T-helper 2 cell treated with Interferon-gamma antibody and Interleukin-4, amounts not matched to agents 5 μg/mL and 100 μg/mL, for 36 hours (primary cell): ENCODE measurements at places on chromosomes 2 and 18.

- no peak for DNase-seq
Observed at GRCh38 chr2:10493075-10493633, 45.0 kb upstream of the ODC1 start.

- DNase-seq, result no peak
Observed at GRCh38 chr2:120791962-120792297, 56.3 kb downstream of the GLI2 start.

- no peak for DNase-seq
Observed at GRCh38 chr18:666628-667027, 9.2 kb downstream of the TYMS start.

DNA sequence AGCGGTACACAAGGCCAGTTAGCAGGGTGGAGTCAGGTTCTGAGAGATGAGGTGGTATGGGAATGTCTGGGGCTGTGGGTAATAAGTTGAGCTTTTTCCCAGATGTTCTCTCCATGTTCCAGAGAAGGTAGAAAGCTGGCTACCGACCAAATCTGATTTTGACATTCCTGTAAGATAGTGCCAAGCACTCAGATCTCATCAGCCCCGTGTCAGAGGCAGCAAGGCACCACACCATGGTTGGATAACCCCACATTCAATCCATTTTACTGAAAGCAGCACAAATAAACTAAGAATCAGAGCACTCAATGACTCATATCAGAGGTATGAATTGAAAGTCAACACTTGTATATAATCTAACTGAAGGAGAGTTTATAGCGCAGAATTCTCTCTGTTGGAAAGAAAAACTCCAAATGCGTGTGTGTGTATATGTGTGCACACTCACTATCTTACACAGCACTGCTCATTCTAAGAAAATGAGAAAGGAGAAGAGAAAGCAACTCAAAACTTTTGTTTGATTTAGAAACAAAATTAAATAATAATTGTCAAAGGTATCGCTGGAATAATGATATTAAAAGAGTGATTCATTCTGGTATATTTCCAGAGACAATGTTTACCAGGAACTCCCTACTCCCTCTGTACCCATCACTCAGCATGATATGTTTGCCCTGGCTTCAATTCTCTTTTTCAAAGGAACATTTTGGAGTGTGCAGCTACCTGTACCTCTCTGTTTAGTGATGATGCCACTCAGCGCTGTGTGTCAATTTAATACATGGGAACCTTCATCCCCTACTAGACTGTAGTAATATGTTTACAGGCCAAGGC lies 375.1 kb upstream of the ID2 start:
- no peak for DNase-seq

DNA sequence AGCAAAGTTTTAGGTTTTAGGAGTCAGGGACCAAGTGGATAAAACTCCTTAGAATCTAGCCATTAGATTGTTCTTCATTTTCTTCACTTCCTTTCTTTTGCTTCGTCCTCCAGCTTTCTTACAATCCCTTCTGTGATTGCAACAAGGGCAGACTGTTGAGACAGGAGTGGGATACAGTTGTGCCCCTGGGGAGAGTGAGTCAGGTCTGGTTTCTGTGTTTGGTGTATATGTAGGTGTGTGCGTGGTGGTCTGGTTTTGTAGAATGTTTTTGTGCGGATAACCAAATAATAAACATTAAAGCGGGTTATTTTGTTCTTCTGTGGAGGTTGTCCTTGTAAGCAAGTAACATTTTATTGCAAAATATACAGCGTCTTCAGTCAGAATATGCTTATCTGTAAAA lies 7.3 kb downstream of the INSIG2 start:
- no peak for DNase-seq

DNA sequence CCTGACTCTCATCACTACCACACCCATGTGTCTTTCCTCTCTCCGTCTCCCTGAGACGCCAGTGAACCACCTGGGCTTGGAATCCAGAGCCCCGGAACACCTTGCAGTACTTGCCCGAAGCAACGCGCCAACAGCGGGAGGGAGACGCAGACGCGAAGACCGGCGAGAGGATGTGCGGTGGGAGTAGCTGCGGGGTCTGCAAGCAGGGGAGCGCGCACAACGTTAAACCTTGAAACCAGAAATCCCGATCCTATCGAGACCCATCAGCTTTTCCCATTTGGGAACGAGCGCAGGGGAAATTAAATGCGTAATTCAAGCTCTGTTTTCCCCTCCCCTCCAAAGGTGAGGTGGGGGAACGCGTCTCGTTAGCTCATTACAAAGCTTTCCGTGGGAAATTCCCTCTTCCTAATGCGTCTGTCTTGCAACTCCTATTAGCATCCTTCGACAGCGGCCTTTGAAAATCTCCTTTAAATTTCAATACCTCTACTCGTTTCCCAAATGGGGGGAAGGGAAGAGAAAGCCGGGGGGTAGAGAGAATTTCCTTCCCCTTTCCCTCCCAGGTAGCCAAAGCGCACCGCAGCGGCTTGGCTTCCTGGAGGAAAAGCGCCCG lies 421 bp upstream of the CNTNAP5 start:
- no peak for DNase-seq

- peak; percentile 85 for DNase-seq
Observed at GRCh38 chr2:230793572-230794359, 71.0 kb upstream of the ITM2C start.

- DNase-seq, result no peak
Observed at GRCh38 chr18:79453816-79454735, 58.3 kb downstream of the NFATC1 start.

- DNase-seq, result no peak
Observed at GRCh38 chr2:44668336-44668735, 273.2 kb upstream of the SIX3 start.

DNA sequence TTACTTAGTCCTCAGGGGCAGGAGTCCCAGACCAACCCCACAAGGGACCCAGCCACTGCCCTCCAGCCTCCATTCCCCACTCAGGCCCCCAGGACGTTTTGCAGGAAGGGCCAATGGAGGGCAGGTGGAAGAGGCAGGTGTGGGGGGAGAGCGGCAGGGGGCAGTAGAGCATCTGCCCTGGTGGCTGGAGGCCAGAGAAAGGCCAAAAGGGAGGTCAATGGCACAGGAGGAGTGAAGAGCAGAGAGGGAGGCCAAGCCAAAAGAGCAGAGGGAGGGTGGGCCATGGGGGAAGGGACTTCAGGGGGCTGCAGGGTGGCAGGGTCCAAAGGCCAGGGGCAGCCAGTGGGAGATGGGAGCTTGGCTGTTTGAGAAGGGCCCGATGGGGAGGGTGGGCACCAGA lies 17.3 kb upstream of the GPR55 start:
- DNase-seq, result no peak

GRCh38 chr2:227000123-227000522 lies 163.9 kb downstream of the COL4A4 start:
- DNase-seq, result no peak

DNA sequence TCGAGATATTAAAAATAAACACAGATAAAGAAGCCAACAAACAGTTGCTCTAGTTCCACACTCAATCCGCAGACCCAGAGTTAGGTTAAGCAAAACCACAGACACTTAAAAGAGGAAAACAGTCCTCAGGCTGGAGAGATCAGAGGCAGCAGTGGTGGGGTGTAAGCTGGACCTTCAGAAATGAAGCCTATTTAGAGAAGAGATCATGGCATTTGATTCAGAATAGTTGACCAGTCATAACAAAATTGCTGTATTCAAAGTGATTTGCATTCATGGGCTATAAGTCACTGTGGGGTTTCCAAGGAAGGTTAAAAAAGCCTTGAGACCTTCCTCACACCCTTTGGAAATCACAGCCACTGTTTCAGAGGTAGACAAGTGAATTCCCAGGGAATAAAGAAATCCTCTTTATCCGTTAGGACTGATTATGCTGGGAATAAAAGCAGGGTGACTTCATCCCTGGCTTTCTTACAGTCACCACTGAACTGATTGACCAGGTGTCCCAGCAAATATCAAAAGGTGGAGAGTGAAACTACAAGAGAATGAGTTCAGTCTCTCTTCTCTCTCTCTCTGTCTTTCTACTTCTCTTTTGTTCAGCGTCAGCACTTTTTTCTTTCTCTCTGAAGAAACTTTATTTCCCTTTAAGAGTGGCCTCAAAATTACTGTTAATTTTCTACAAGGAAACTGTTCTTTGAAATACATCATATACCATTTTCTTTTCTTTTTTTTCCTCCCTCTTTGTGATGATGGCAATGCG lies 171.8 kb upstream of the PIK3C3 start:
- DNase-seq, result no peak

- no peak for DNase-seq
Observed at GRCh38 chr2:64021578-64021977, 2.4 kb upstream of the VPS54 start.

DNA sequence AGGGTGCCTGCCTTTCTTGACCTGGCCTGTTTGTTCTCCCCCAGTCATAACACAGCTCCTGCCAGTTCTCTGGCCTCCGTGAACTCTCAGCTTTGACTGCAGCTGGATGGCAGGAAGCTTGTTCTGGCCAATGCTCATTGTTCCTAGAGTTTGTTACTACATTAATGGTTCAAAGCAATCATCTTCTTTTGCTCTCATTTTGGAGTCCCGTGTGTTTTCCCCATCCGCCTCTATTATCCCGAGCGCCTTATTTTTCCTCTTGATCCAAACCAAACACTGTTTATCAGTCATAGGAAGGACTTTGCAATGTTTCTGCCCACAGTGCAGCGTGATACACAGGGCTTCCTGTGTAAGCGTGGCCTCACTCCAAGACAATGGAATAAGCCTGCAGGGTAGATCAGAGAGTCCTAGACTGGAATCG lies 184.3 kb upstream of the APCDD1 start:
- no peak for DNase-seq

- no peak for DNase-seq
Observed at GRCh38 chr2:143158551-143159485, 29.6 kb downstream of the ARHGAP15 start.

DNA sequence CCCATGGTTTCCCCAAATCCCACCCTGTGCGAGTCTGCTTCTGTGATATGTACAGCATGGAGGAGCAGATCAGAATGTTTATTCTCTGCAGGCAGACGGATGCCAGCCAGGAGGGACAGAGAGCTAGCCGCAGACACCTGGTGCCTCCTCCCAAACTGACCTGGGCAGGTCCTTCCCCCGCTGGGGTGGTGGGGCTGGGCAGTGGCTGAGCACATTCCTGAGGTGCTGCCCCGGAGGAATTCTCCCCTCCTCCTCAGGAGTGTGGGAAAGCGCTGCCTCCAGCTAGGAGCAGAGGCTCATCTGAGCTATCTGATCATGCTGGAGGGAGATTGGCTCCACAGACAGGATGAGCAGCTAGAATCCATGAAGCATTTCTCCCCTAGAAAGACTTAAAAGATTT lies 21.7 kb downstream of the C2orf92 start:
- no peak for DNase-seq

DNA sequence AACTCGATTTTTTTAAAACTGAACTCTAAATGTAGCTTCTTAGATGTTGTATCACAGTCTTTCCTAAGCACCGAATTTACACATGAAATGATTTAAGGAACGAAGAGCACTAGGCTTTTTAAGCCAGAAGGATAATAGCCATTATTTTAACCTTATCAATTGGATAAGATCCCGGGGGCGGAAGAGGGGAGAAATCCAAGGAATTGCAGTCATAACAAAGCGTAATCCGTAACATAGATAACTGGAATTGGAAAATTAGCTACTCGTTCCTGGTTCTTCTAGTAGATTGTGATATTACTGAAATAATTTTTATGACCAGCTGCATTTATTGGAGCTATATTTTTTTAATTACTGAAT lies 988 bp upstream of the KANSL1L start:
- no peak for DNase-seq

DNA sequence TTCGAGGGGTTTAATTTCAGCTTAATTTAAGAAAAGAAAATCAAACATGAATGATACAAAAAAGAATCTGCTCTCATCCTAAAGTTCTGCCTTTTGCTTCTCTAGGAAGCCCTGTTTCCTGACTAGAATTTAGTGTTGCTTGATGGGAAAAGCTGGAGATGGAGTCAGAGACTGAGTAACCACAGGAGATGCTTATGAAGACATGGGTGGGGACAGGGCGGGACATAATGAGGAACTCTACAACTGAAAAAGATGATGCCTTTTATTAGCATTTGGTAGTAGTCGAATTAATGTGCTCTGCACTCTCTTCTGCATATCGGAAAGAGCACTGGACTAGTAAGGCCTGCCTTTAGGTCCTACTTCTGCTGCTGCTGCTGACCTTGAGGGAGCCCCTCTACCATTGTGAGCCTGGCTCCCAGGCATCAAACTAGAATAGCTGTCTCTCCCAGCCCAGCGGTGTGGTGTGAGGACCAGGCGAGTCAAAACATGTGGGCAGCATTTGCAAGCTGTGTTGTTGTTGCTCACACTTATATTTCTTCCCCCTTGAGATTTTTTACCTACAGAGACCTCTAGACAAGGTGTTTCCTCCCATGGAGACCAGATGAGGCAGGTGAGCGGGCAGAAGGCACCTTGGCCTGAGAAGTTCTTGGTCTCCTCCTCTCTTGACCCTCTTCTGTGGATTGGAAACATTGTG lies 61.5 kb downstream of the INPP4A start:
- no peak for DNase-seq

- DNase-seq, result no peak
Observed at GRCh38 chr18:6310714-6311113, 104.0 kb downstream of the L3MBTL4 start.

GRCh38 chr2:68340226-68341061 lies 20.7 kb upstream of the CNRIP1 start:
- no peak for DNase-seq

- DNase-seq, result no peak
Observed at GRCh38 chr18:360676-361075, 92.8 kb upstream of the THOC1 start.

- no peak for DNase-seq
Observed at GRCh38 chr2:97868986-97869721, 126.6 kb downstream of the TMEM131 start.

GRCh38 chr2:207149249-207150213 lies 16.2 kb downstream of the KLF7 start:
- no peak for DNase-seq

- no peak for DNase-seq
Observed at GRCh38 chr18:48565105-48565504, 26.3 kb downstream of the CTIF start.

DNA sequence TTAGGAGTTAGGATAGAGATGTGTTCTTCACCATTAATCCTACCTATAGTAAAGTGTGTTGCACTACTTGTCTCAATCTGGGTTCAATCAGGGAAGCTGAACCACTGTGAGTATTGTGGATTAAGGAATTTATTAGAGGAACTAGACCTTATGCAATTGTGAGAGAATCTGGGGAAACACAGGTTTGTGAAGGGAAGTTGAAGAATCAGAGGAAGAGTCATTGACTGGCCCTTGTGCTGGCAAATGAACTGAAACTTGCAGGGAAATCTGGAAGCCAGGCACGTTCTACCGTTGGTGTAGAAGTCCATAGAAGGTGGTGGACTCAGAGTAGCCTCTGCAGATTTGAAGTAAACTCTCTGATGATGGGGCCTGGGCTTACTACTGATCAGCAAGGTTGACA lies 44.7 kb upstream of the HK2 start:
- no peak for DNase-seq

- no peak for DNase-seq
Observed at GRCh38 chr2:237672731-237673129, 45.3 kb downstream of the LRRFIP1 start.

GRCh38 chr2:216923706-216924105 lies 63.8 kb upstream of the TNP1 start:
- DNase-seq, result no peak

GRCh38 chr2:157345647-157346389 lies 20.2 kb upstream of the ERMN start:
- no peak for DNase-seq

- DNase-seq, result no peak
Observed at GRCh38 chr2:219003267-219003634, 10.0 kb upstream of the CRYBA2 start.

- no peak for DNase-seq
Observed at GRCh38 chr2:217918308-217919024, 84.3 kb downstream of the TNS1 start.

- DNase-seq, result no peak
Observed at GRCh38 chr2:187105218-187105617, 256.2 kb upstream of the ZSWIM2 start.

- DNase-seq, result no peak
Observed at GRCh38 chr2:3498783-3499394, 20.4 kb downstream of the ADI1 start.
